Urothelium cell line (cell line): ENCODE measurements at places on chromosomes 12 and 14.

DNA sequence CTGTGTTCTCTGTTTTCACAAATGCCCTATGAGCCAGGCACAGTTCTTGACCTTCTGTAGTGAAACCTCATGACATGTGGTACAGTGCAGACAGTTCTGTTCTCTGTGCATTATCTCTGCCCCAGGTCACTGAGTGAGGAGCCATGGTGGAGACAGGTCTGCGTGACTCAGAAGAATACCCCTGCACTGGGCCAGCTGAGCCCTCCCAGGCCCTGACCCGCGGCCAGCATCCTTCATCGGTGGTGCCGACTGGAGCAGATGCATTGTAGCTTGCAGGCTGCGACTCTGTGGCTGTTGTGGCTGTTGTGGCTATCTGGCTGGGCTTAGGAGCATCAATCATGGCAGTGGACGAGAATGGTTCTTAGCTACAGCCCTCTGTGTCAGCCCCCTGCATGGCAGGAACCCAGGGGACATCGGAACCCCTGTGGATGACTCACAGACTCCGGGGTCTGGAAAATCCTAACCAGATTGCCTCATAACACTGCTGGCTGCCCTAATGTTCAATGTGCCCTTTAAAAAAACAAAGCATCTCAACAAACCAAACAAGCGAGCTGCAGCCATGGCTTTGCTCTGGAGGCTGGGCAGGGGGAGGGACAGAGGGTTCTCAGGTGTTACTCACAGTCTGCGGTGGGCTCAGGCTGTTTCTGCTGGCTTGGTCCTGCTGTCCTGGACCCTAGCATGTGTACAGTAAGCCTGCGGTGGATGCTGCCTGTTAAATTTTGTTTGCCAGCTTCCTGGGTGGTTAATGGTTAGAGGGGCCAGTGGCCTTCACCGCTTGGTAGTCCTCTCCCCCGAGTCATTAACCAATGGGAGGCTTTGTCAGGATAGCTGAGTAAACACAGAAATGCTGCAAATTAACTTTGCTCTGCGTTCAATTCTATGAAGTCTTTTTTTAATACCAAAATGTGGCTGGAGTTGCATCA, at the start of gene SERPINA6:
SERPINA6 (minus strand) TSS at position 689 of the 923 bp plus-strand sequence. CDS start 8,688 bp downstream, outside the sequence.
- DNase-seq = no peak

- no peak for DNase-seq
Observed at GRCh38 chr12:56128670-56129205, 671 bp downstream of the ESYT1 start.

- no peak for DNase-seq
Observed at GRCh38 chr14:59295951-59296350, 107.5 kb downstream of the DAAM1 start.

GRCh38 chr12:1638203-1638602, 9.2 kb downstream of the WNT5B start:
- no peak for DNase-seq

GRCh38 chr12:94207467-94207848, 59.1 kb downstream of the PLXNC1 start:
- DNase-seq = no peak

GRCh38 chr12:72315858-72316257, 43.7 kb downstream of the TRHDE start:
- DNase-seq = no peak

- DNase-seq = no peak
Observed at GRCh38 chr12:6641131-6641530, 5.4 kb upstream of the LPAR5 start.

DNA sequence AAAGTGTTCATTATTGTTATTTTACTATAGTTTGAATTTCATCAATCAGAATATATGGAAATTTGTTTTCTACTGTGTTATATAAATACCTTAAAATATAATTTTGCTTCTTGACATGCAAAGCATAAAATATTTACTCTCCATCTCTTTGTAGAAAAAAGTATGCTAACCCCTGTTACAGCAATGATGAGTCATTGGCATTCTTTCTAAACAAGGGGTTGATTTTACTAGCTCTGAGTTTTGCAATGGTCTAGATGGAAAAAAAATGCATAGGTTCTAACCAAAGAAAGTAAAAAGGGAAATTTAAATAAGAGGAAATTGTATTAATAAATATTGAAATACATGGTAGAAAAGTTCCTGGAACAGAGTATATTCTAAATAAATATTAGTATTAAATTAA, 990.2 kb upstream of the ATXN7L3B start:
- DNase-seq = peak; percentile 2

DNA sequence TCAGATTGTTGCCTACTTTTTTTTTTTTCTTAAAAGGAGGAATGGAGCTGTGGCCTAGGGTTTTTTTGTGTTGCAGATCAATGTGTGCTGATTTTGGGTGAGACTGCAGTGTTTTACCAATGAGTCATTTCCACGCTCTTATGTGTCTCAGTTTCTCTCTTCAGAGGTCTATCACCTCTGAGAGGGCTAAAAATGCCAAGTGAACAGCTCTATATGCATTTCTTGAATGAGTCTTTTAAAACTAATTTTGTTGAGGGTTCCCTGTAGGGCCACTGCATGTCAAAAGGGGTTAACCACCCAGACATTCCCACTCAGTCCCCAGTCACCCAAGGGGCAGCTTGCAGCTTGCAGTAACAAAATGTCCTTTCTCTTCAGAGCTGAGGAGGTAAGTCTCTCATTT, 24.3 kb upstream of the GLIPR1L2 start:
- no peak for DNase-seq

GRCh38 chr12:55997535-55997859, 421 bp downstream of the SUOX start:
- DNase-seq = no peak

- DNase-seq = no peak
Observed at GRCh38 chr12:62396750-62397149, 69.9 kb upstream of the MON2 start.

DNA sequence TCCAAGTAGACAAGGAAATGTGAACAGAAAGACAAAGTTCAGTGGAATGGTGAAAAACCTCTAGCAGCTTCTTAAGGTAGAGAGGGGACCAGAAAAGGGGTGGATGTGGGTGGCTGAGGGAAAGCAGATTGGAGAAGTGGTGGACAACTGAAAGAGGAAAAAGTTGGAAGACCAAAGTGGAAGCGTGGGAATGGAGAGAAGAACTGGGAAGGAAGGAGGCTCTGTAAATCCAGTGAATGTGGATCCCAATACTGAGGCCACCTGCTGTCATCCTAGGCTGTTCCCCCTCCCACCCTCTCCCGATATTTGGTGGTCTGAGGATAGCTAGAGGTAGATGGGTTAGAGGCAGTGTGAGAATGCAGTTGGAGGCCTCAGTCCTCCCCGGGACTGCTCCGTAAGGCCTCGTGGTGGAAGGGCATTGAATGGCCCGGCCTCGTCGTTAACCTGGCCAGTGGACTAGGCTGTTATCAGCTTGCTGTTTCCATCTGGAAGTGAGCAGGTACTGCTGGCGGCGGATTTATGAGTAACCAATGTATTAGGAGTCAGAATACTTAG, 822 bp upstream of the POU6F1 start:
- DNase-seq = no peak

DNA sequence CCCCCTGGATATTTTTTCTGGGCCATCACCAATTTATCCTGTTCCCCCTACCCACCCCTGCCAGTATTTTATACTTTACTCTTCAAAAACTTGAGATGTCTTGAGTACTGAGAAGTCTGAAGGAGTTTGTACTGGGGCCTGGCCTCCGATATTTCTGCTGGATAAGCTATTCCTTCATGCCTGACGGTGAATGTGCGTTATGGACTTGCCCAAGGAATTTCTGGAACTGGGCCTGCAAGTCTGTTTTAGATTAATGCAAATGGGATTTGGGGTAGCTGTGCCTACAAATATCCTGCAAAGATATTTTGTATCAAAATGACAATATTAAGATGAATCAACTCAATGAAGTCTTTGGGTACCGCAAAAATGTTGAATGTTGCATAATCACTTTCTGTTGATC, at the start of gene PTCSC3:
PTCSC3 (minus strand) TSS at position 199 of the 400 bp plus-strand sequence.
- no peak for DNase-seq

- DNase-seq = peak; percentile 81
Observed at GRCh38 chr14:104563742-104564615, 15.6 kb upstream of the C14orf180 start.
